Activated CD8-positive, alpha-beta memory T cell treated with anti-CD3 and anti-CD28 coated beads, Interleukin-2, amount 50 U/mL, for 4 hours (primary cell): ENCODE measurements at places on chromosomes 7 and 10.

DNA sequence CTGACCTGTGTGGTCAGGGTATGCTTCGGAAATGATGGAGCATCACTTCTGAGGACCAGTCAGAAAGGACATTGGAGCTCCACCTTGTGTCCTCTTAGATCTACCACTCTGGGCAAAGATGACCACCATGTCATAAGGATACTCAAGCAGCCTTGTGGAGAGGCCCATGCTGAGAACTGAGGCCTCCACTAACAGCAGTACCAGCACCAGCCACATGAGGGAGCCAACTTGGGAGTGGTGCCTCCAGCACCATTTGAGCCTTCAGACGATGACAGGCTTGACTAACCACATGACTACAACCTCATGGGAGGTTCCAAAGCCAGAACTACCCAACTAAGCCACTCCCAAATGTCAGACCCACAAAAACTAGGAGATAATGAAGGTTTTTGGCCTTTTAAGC is 116.0 kb downstream of the NPTX2 start:
- DNase-seq = peak; percentile 28

DNA sequence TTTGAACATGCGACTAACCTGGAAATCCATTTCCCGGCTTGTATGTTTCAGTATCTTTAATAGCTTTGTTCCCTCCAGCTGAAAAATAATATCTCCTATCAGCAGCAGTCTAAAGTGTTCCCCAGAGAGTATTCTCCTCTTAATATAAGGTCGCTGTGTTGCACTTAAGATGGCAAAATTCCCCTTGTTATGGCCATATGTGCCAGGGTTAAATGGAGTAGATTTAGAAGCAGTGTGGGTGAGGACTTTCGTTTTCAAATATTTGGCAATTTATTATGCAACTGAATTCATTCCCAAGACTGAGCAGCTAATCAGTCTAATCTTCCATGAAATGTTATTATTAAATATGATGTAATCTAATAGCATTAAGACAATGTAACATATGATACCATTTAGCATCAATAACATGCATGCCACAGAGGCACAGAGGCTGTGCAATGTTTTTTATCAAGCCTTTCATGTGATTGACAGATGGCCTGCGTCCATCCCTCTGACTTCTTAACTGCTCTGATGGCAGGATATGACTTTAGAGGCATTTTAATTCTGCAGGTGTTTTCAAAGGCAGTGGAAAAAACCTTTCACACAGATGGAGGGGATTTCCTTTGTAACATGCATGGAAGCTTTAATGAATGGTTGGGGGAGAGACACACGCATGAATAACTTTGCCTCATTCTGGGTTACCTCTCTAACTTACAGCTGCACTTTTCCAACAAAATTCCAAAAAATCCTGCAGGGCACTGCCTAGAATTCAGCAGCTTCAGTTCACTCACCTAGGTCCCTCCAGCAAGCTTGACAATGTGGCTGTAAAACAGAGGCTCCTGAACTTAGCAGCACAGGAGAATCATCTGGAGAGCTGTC is 55.1 kb upstream of the ZPBP start:
- no peak for DNase-seq

DNA sequence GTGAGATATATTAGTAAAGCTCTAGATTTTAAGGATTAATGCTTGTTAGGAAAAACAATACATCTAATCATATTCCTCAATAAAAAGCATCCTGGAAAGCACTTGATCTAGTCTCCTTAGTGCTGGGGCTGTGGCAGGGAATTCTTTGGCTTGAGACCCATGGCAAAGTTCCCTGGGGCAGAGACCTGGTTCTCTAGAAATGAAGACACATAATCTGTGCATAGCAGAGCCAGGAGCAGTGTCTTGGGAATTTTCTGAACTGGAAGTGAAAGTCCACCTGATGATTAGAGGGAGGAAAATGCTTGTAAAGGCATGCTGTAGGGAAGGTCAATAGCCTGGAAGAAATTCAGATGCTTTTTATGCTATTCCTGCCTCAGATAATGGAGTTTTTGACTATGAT is 247.4 kb downstream of the CDK14 start:
- no peak for DNase-seq

DNA sequence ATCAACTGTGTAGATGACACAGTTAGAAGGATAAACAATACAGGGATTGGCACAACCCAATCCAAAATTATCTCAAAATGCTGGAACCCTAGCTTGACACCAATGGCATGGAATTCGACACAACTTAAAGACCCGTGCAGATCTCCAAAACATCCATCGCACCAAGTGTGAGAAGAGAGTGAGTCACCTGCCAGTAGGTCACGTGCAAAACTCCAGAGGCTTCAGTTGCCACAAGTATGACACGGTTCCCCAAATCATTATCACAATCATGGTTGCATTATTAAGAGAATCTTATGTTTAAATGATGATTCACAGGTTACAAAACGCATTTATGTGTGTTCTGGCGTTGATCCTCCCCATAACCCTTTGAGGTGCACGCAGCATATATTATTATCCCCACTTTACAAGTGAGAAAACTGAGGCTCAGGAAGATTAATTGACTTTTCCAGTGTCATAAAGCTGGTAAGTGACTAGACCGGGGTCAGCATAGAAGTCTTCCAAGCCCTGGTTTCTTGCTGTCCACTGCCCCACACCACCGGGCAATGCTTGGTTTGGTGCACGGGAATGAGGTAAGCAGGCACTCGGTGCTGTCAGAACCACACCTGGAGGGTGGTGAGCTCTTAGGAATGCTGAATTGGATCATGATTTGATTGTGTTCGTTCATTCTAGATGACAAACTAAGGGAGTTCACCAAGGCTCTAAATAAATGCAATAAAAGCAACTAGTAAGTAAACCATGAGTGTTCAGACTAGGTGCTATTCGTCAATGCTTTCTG is 23.6 kb upstream of the STK17A start:
- no peak for DNase-seq

DNA sequence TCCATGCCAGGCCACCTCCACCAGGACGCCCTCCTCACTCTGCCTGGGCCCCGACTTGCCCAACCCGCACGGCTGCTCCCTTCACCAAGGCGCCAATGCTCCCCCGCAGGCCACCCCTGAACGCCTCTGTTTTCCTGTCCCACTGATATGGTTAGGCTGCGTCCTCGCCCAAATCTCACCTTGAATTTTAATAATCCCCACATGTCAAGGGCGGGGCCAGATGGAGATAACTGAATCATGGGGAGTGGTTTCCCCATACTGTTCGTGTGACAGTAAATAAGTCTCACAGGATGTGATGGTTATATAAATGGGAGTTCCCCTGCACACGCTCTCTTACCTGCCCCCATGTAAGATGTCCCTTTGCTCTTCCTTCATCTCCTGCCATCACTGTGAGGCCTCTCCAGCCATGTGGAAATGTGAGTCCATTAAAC is 29.8 kb downstream of the RSU1 start:
- DNase-seq = peak; percentile 60

DNA sequence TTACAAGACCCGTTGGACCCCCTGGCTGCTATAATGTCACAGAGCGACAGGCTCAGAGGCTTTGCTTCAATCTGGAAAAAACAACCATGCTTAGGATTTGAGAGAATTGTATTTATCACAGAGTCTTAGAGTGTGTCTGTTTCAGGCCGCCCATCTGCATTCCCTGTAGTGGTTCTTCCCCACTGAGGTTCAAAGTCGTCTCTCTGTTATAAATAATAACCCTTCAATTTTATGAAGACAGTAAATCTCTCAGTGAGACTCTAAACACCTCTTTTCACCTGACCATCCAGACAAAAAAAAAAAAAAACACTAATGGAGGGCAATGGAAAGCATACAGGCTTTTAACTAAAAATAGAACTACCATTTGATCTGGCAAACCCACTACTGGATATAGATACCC is 565.4 kb upstream of the AUTS2 start:
- DNase-seq = no peak

- DNase-seq = no peak
These were observed 639.2 kb upstream of the POT1 start for GRCh38 chr7:125568799-125569198.

DNA sequence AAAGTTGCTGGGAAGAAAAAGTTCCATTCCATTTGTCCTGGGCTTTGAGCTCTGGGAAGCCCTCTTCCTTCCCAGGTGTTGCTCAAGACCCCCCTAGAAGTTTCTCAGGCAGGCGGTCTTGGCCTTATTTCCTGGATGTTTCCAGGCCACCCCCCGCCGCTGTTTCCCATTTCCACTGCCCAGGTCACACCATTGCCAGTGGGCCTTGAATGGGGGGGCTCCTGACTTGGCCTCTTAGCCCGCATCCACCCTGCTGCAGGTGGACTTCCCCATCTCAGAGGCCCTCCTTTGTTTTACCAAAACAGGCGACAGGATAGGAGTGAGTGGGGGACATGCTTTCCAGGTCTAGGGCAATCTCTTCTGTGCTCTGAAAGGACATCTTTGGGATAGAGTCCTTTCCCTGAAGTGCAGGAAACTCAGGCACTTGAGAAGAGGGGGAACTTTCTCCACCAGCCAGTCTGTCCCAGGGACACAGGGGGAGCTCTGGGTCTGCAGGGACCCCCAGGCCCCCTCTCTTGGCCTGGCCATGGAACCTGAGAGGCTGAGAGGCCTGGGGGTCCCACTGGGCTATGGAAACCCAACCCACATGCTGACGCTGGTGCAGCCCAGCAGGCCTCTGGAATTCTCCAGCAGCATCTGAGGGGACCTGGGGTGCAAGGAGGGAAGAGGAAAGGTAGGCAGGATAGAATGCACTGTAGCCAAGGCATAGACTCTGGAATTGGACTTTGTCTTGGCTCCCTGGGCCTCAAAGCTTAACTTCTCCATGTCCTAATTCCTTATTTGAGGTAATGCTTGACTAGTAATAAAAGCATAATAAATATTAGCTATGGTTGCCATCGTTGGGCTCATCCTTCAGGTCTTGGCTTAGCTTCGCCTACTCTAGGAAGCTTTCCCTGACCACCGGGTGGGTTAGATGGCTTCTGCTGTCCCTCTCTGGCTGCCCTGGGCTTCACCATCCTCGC is 17.6 kb downstream of the NEURL1 start:
- no peak for DNase-seq

GRCh38 chr7:87032604-87033339 is 26.7 kb downstream of the ELAPOR2 start:
- DNase-seq = no peak

GRCh38 chr10:127347202-127347959 is 151.0 kb upstream of the INSYN2A start:
- no peak for DNase-seq

DNA sequence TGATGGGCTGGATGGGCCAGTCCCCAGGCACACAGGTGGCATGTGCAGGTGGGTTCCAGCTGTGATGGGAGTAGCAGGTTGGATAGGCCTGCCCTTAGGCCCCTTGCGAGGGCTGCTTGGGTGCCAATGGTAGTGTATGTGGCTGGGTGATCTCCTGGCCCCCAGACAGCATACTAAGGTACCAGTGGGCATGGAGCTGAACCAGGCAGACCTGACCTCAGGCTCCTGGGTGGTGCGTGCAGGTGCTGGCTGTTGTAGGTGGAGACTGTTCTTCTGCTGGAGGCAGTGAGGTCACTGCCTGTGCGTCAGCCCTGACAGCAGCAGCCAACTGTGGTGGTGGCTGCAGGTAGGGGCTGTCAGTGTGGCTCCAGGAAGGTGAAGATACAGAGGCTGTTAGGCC is 384.7 kb downstream of the ANKRD7 start:
- no peak for DNase-seq

GRCh38 chr7:31320675-31321074 is 19.9 kb downstream of the NEUROD6 start:
- no peak for DNase-seq

DNA sequence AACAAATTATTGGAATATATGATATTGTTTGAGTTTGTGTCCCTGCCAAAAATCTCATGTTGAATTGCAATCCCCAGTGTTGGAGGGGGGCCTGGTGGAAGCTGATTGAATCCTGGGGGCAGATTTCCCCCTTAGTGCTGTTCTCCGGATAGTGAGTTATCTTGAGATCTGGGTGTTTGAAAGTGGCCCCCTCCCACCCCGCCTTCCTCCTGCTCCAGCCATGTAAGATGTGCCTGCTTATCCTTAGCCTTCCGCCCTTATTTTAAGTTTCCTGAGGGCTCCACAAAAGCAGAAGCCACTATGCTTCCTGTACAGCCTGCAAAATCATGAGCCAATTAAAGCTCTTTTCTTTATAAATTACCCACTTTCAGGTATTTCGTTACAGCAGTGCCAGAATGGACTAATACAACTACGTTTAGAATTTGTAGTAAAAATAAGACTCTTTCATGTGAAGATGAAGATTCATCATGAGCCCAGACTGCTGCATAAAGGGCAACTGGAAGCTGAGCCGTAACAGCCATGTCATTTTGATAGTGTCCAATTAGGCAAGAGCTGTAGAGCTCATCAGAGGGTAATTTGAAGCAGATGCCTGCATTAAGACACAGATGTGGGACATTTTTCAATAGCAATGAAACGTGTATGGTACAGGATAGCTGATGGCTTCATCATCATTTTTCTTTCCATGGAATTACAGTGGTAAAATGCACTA is 1007.2 kb downstream of the REEP3 start:
- DNase-seq = no peak

GRCh38 chr10:26407406-26407969 is 30.7 kb upstream of the APBB1IP start:
- peak; percentile 17 for DNase-seq
